ENCODE measurements at places on chromosomes 16 and 17. TPM values are rescaled to one million over a fixed set of nuclear protein-coding genes. Genes with fewer than 3 reads are reported as not detected.

GRCh38 chr17:55454906-55455474 is 33.4 kb upstream of the MMD start:
- DNase-seq = no peak

DNA sequence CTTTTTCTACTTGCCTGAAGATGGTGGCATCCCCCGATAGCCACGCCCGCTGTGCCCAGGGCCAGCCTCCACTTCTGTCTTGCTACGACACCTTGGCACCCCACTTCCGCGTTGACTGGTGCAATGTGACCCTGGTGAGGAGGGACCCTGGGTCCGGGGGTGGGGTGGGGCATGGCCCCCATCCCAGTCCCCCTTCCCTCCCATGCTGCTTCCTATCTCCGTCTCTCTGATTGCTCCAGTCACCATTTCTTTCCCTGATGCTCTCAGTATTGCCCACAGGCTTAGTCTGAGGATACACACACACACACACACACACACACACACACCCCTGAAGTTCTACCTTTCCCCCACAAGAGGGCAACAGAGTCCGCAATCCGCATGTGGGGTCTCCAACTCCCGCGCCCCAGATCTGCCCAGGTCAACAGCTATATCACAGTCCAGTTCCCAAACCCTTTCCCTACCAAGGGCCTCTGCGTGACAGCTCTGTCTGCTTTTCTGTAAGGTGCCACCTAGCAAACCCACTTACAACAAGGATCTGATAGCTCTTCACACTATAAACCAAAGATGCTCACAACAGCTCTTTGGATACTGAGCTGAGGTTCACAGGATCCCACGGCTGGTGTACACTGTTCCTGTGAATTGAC is 3.4 kb downstream of the SGCA start:
- DNase-seq = no peak

PTX4 gene
- not detected for total RNA-seq

GRCh38 chr16:85172455-85173145 is 60.3 kb upstream of the CIBAR2 start:
- no peak for DNase-seq

DNA sequence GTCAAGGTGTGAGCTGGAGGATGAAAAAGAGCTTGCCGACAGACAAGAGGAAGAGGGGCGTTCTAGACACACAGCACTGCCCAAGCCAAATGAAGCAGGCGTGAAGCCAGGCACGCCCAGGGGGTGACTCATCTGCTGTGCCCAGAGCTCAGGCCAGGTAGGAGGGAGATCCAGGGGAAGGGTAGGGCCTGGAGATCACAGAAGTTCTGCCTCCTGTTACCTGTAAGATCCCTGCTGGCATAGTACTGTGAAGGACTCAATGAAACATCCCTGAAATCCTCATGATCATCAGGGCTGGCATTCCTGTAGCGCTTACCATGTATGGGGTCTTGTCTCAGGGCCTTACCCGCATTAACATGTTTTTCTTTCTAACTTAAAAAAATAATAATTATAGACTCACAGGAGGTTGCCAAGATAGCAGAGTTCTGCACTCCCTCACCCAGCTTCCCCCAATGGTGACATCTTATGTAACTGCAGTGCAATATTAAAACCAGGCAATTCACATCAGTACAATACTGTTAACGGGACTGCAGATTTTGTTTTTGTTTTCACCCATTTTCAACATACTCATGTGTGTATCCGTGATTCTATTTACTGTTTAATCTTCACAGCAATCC is 158.6 kb downstream of the XYLT1 start:
- no peak for DNase-seq

- DNase-seq = peak; percentile 59
Observed at GRCh38 chr17:83196973-83197880, 117.8 kb downstream of the METRNL start.

DNA sequence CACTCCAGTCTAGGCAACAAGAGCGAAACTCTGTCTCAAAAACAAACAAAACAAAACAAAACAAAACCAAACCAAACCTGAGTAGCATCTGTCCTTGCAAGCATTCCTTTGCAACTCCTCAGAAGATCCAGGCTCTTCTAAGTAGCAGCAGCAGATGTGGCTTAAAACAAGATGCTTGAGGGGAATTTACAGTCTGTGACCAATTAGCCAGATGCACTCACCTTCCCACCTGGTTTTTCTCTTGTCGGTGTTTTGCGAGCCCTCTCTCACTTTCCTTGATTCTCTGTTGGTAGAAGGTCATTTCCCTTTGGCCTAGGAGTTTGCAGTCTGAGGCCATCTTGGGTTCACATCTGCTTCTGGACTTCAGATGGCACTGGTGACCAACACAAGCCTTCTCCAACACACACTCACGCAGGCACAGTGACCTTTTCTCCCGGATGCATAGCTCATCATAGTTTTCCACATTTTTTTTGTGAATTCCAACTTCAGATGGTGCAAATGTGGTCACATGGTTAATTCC is 276.8 kb downstream of the STX8 start:
- DNase-seq = no peak

- peak; percentile 73 for DNase-seq
Observed at GRCh38 chr16:28603381-28604185, 6.3 kb downstream of the SULT1A1 start.

DNA sequence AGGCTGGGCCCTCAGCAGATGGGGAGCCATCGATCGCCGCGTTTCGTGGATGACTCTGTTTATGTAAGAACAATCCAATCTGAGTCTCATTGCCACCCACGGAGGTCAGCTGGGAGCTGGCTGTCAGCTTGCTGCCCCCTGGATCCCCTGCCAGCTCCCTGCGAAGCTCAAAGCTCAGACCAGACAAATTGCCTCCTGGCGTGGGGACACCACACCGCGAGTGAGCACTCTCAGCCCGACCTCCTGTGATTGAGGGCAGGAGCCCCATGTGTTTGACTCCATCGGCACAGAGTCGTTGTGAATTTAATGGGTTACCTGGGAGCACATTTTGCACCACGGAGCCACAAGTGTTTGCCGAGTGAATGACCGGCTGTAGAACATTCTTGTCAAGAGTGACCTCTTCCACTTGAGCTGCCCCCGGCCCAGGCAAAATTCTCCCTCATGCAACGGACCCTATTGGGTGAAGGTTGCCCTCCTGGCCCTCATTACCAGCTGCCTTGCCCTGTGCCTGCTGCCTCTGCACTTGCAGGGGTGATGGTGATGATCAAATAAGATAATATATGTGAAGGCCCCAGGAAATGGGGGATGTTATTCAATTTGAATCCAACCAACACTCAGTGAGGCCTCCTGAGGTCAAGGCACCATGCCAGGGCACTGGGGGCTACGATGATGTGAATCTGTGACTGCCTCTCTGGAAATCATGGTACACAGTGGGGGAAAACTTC is 7.6 kb upstream of the GFAP start:
- DNase-seq = peak; percentile 35

TLCD3B gene
- total RNA-seq = not detected

- DNase-seq = no peak
Observed at GRCh38 chr17:9090641-9091096, 69.4 kb downstream of the NTN1 start.

DNA sequence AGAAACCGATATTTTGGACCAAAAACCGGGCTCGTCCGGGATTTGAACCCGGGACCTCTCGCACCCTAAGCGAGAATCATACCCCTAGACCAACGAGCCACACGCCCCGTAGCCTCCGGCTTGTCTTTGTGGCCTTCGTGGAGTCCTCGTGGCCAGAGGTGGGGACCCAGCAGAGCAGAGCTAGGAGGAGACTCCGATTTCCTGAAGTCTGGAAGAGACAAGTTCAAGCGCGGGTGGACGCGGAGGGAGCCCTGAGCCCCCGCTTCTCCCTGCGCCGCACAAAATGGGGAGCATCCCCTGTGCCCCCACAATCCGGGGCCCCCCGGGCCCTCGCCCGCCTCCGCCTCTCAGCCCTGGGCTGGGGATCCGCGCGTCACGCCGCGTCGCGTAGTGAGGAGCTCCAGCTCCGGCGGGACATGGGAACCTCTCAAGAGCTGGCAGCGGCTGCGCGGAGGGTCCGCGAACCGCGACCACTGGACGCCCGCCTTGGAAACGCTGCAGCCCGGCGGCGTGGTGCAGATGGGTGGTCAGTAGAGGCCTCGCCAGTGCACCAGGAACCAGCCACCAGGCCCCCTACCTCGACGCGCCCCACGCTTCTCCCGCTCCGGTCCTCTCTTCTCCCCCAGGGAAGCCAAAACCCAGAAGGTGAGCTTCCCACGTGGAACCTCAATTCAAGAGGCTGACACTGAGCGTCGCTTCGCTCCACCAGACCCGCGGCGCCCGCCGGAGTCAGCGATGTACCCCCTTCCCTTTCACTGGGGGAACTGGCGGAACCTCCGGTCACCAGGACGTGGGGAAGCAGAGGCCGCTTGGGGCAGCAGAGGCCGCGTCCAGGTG is 5.2 kb upstream of the OR1F1 start:
- peak; percentile 83 for DNase-seq

DNA sequence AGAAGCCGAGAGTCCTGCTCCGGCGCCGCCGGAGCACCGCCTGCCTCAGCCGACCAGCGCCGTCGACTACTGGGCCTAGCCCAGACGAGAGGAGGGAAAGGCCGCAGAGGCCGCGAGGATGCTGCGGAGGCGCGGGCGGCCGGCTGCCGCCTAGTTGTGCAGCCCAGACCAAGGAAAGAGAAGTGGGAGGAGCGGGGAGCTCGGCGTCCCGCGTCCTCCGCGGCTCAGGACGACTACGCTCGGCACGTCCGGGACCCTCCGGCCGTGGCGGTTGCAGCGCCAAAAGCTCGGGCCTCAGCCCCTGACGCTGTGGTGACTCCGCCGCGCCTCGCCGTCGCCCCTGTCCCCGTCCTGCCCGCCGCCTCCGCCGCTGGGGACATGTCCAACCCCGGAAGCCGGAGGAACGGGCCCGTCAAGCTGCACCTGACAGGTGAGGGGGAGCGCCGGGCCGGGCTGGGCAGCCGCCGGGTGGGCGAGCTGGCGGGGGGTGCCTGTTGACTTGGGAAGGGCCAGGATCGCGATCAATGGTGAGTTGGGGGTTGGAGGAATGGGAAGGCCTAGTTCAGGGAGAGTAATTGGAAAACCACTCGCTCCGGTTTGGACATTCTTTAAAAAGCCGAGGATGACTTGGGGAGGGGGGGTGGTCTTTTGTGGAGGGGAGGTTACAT is 37.7 kb downstream of the RNF135 start:
- DNase-seq = peak; percentile 80

CCDC154 gene
- total RNA-seq = 0.94 TPM

RABEP1 gene
- total RNA-seq = 65.2 TPM
